ENCODE measurements at places on chromosomes 5 and 9.

- DNase-seq: no peak
Measured at GRCh38 chr9:137685741-137686420, 67.1 kb downstream of the EHMT1 start.

DNA sequence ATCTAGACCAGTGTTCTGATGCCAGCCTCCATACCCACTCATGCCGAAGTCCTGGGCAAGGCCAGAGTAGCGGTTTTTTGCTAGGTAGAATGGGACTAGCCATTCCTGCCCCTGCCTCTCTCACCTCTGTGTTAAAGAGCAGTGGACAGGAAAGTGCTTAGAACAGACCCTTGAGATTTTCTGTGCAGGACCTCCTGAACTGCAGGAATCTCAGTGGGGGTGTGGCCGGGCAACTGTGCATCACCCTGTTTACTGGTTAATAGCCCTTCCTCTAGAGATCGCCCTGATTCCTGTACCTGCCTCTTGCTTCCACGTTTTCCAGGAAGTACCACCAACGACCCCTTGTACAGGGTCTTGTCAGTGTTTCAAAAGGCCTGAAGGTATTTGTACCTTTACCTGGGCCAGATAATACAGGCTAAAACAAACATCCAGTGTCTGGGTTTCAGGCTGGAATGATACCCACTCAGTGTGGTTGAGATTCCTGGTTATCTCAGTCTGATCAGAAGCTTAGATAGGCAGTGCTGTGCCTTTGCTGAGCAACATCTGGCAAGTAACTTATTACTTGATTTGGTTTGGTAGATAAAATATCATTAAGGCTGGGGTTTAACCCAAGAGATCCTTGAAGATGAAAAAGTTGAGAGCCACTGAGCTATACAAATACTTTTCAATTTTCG is 65.9 kb downstream of the RGS3 start:
- DNase-seq: no peak

DNA sequence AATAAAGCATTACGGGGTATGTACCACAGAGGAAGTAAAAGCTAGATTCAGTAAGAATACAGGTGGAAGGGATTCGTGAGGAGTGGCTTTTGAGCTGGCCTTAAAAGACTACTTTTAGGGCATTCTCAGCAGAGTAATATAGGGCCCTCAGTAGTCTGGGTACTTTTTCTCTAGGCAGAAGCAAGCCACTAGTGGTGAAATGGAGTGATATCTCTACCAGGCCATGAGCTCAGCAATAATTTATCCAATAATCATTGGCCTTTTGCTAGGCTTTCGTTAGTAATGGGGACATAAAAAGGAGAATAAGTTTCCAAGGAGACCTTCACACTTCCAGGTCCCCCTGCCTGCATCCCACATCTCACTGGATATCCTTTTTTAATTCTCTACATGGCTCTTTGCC is 1.7 kb downstream of the POLR3G start:
- DNase-seq: no peak

- DNase-seq: no peak
Measured at GRCh38 chr9:36946653-36947052, 87.4 kb downstream of the PAX5 start.

GRCh38 chr9:95514342-95514741 is 2.4 kb downstream of the PTCH1 start:
- no peak for DNase-seq

GRCh38 chr5:29697785-29698414 is 1495.6 kb upstream of the CDH6 start:
- no peak for DNase-seq

GRCh38 chr5:173397516-173397915 is 69.3 kb upstream of the STC2 start:
- DNase-seq: no peak

DNA sequence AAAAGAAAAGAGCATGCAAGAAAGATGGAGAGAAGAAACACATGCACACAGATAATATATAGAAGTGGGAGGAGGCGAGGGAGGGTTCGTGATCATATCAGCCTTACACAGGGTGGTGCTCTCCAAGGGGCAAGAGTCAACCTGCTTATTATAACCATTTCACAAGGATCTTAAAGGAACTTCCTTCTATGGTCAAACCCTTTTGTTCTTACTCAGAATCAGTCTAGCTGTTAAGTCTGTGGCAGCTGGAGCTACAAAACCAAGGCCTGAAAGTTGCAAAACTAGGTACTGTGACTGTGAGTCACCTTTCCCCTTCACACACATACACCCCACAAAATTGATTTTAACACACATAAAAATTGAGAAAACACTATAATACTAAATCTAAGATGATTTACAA is 18.5 kb upstream of the ERMP1 start:
- DNase-seq: no peak

DNA sequence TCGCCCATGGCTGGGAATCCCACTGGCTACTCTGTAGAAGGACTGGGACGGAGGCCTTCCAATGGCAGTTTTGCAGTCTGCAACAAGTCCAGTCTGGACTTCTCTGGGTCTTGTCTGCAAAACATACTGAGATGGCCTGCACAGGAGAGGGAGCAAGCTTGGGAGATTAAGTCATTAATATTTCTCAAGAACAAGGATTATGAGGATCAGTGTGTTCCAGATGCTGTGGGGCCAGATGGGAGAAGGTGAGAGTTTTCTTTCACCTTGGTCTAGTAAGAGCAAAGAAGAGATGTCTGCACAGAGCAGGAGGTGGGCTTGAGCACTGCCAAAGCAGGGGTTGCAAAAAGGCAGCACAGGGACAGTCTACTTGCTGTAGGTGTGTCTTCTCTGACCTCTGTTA is at the start of gene PDE6A:
PDE6A (minus strand) TSS at position 128 of the 400 bp plus-strand sequence; CDS start at position 8, 120 bp downstream.
- DNase-seq: peak; percentile 53

GRCh38 chr5:68739752-68740151 is 354.1 kb upstream of the SLC30A5 start:
- DNase-seq: no peak

DNA sequence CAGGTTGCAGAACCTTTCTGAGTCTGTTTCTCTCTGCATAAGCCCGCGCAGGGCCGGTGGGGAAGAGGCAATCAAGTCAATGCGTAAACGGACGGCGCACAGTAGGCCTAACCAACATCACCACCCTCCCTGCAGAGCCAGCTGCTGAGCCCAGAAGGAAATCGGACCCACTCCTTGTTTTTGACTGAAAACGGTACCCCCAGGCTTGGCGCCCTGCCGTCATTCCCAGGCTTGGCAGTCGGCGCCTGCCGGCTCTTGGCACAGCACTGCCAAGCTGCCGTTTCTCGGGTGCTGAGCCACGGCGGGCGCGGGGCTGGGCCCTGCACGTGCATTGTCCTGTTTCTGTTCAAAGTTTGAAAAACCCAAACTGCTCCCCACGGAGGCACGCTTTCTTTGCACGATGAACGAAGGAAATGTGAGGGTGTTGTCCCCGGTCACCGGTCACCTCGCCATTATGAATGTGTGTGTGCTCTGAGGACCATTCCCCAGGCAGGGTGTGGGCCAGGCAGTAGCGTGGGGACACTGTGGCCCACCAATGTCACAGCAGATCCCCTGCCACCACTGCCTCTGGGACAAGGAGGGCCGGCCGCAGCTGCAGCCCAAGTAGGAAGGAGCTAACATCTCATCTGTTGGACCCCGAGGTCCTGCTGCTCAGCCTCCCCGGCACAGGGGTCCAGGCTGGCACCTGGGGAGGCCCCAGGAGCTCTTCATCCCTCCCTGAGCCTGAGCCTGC is 20.1 kb downstream of the FIBCD1 start:
- no peak for DNase-seq

DNA sequence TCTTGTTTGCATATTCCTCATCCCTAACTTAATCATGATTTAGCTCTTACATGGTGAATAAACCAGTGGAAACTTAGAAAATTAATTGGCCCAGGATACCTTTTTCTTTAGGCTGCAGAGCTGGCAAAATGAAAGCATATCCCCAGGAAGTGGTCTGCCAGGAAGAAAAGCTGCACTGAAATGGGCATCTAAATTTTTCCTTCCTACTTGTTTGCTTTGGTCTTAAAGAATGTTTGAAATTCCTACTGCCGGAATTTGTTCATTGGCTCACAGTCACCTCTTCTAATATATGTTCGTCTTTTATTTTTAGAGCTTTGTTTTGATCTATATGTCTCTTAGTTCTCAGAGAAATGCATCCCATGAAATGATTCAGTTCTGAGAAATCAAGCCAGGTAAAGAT is 113.2 kb upstream of the ELL2 start:
- DNase-seq: no peak

- no peak for DNase-seq
Measured at GRCh38 chr5:148374690-148375360, 8.9 kb upstream of the FBXO38 start.

GRCh38 chr9:79012561-79012960 is 559.2 kb upstream of the TLE4 start:
- no peak for DNase-seq

DNA sequence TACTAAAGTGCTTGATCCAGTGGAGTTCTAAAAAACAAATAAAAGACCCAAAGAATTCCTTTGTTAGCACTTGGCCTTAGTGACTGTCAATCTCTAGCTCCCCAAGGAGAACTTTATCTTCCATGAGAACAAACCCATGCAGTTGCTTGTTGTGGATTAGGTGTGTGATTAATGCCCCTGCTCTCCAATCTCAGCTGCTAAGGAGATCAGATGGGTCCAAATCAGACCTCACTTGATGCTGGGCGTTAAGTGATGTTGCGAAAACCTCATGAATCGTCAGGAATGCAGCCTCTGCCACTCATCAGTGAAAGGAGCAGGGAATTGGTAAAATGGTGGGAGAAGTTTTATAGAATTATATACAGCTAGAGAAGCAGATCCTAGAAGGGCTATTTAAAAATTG is 133.7 kb downstream of the DMAC1 start:
- DNase-seq: no peak

DNA sequence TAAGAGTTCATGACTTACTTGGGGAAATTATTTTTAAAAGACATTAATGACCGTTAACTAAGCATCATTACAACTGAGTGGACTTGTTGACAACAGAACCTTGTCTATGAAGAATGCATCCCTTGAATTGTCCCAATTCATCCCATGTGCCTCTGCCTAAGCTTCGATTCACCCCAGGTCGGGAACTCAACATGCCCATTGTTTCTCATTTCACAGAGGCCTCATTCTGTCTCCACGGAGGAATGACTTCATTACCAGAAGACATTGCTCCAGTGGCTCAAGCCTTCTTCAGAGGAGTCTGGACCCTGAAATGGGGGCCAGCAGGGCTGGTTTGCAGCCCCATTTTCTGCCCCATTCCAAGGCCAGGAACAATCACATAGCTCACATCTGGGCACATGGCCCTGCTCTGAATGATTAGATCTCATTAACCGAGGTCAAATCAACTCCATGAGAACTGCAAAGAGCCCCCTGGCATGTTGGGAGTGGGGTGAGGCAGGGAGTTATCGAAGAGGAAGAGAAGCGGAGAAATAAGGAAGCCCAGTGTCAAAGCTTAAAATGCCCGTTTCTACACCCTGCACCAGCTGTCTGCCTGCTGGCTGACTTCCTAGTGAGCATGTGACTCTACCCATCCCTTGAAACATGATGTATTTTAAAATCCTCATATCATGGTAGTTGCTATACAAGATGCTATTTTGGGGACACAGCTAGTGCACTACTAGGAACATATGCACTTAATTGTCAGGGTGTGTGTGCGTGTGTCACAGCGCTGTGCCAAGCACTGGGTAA is 137.3 kb downstream of the LHFPL2 start:
- DNase-seq: no peak

DNA sequence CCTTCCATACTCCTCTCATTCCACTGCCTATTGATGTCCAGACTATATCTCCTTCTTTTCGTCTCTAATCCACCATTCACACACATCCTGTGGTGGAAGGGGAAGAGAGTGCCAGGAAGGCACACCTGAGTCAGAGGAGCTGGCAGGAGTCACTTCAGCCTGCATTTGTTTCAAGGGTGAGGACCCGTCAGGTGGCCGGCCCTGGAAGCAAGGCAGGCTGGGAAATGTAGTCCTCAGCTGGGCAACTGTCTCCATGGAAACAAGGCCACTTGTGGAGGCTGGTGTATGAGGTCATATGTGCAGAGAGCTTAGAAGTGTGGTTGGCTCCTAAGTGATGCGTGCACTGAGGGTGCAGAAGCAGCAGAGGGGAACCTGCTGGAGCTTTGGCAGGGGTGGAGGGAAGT is 278.4 kb downstream of the NSG2 start:
- peak; percentile 44 for DNase-seq

DNA sequence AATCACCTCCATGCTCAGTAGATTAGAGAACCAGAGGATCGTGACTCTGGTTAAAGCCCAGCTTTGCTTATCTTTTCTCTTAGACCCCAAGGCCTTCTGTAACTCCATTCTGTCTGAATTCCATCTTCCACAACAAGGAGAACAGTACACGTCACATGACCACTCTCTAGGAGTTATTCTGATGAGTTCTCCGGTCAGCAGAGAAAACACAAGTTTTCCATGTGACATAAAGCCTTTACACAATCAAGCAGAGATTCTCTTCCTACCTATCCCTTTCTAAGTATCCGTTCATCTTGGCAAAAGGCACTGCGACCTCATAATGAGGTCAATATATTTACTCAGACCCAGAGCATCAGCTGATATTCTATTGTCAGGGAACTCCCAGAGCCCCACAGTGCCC is 112.3 kb downstream of the TRPM6 start:
- no peak for DNase-seq

GRCh38 chr9:71752928-71753327 is 15.4 kb downstream of the CEMIP2 start:
- DNase-seq: no peak

DNA sequence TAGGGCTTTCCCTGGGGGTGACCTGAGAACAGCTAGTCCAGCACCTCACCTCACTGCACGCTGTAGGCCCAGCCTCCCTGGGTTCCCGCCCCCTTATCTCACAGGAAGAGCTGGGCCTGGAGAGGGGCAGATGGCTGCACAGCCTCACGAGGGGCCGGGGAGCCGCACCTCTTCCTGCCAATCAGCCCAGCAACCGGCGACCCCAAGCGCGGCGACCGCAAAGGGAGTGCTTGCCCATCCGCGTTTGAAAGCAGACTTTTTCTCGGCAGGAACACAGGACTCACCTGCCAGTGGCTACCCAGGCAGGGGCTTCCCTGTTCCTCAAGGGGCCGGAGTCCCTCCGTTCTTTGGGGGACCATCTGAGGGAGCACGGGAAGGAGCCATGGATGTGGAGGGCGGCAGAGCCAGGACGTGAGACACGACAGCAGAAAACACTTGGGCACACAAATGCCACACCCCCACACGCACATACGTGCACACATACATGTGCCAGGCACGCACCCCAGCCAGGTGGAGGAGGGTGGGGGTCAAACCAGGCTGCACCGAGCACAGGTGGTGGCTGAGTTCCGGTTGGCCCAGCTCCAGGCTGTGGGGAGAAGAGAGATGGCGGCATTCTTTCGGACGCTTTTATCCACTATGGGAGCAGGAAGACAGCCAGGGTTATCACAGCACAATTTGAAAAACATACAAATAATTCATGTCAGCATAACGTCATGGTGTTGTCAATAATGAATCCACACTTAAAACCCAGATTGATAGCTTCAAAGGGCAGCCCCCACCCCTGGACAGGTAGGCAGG is 11.3 kb downstream of the TMEM250 start:
- no peak for DNase-seq

DNA sequence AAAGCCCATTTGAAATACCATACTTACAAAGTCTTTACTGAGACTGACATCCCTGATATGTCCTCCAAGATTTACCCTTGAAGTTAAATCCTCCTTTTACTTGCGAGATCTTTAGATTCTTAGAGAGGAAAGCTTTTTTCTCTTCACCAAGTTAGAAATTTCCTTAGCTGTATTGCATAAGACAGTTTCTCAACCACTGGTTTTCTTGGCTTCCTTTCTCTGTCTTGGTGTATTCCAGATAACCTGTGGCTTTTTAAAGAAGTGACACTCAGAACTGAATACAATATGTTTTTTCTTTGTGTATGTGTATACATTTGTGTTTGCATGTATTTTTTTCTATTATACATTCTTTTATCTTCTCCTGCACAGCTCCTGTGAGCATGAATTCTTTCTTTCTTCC is 65.0 kb downstream of the SNCAIP start:
- DNase-seq: no peak

GRCh38 chr5:158462349-158463114 is 603.6 kb upstream of the CLINT1 start:
- DNase-seq: no peak
